ENCODE measurements at places on chromosomes 3 and 15.

GRCh38 chr15:68935400-68935937 is 5.1 kb downstream of the SPESP1 start:
- no peak for DNase-seq

DNA sequence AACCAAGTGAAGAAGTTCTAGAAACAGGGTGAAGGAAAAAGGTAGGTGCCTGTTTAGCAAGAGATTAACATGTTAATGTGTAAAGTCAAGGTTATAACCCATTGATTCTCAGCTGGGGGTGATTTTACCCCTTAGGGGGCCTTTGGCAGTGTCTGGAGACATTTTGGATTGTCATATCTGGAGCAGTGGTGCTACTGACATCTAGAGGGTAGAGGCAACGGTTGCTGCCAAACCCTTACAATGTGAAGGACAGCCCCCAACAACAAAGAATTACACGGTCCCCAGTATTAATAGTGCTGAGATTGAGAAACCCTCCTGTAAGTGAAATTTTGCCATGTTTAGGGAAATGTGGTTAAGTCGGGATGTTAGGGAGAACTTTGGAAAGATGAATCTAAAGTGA is 74.7 kb downstream of the CRYBG3 start:
- no peak for DNase-seq

DNA sequence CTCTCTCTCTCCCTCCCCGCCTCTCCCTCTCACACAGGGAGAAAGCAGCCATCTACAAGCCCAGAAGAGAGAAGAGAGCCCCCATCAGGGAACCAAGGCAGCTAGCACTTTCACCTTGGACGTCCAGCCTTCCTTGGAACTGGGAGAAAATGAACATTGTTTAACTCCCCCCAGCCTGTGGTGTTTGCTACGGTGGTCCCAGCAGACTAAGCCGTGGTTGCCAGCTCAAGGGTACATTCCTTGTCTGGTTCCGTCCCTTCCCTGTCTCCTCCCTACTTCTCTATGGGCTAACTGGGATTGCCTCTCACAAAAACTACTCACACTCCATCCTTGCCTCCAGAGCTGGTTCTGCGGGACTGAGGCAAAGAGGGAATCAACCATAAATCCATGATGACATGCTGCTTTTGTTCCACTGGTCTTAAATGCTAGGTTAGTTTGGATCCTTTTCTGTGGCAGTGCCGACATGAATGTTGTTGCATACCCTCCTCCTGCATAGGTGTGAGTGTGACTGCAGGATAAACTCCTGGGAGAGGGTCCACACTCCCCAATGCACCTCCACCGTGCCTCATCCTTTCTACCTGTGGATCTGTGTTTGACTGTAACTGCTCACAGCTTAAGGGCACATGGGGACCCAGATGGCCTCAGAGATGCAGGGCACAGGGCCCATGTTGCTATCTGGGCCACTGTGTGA is 12.0 kb downstream of the C3orf22 start:
- no peak for DNase-seq

GRCh38 chr3:41502023-41502422 is 302.7 kb downstream of the CTNNB1 start:
- DNase-seq: no peak

DNA sequence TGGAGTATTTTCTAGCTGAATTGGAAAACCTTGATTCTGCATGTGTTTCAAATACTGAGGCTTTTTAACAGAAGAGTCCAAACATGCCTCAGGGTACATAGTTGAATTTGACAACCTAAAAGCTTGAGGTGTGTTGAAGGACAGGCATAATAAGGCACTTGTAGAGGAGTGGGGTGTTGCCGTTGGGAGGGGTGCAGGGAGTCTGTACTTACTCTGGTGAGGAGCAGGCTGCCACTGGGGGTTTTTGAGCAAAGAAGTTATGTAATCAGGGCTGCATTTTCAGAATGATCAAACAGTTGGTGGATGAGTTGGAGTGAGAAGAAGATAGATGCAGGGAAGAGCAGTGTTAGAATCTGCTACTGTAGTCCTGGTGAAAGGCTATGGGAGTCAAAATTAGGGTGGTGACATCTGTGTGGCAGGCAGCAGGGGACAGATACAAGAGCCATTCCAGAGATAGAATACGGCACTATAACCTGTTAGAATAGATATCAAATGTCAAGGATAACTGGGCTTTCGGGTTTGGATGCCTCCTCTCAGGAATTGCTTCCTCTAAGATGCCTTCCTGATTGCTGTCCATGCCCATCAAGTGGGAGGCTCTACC is 161.6 kb downstream of the GHSR start:
- no peak for DNase-seq
